ENCODE measurements at places on chromosomes 7 and 10.

- no peak for DNase-seq
Measured at GRCh38 chr7:73605601-73606220, 18.6 kb downstream of the MLXIPL start.

- DNase-seq, result no peak
Measured at GRCh38 chr7:110921595-110922151, 169.3 kb upstream of the LRRN3 start.

DNA sequence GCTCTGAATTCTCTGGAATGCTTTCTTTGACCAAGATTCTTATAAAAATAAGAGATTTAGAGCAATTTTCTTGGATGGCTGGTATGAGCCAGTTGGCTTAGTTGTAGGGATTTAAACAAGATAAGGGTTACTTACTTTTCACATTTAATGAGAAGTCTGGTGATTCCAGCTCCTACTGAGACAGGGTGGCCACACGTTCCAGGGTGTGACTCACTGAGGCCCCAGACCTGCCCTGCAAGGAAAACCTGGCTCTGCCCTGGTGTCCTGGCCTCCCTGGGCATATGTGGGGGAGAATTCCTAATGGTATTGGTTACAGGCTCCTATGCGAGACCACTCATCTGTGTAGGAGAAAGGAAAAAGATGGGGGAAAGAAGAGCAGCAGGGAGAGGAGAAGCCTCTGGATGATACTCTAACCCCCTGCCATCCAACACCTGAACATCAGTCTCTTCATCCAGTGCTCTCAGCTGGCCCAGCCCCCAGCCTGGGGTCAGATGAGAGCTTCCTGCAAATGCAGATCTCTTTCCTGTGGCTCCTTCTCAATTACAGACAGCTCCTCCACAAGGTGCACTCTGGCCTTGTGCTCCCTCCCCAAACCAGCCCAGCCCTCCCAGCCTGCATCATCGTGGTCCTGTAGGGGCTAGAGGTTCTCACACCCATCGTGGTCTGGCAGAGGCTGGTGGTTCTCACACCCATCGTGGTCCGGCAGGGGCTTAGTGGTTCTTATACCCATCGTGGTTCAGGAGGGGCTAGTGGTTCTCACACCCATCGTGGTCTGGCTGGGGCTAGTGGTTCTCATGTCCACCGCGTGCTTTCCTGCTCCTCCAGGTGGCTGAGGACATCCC lies 139.9 kb downstream of the EGFR start:
- no peak for DNase-seq

- no peak for DNase-seq
Measured at GRCh38 chr10:17290226-17290625, 62.2 kb downstream of the VIM start.
